ENCODE measurements at places on chromosomes 4 and X.

DNA sequence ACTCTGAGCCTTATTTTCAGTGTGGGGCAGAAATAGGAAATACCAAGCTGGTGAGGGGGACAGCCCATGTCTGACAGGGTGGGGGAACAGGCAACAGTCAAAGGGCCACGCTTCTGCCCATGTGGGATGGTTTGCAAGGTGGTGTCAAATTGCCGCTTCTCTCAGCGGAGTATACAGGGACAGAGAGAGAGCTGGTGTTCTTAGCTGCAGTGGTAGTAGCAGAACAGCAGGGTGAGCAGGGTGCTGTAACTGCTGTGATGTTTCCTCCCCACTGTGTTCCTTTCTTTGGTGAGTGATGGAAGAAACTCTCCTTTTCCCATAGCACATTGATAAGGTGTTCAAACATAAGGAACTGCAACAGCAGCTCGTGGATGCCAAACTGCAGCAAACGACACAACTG, 37.9 kb downstream of the RBBP7 start:
- DNase-seq = no peak

GRCh38 chr4:74632634-74633033, 161.7 kb downstream of the BTC start:
- DNase-seq = no peak

GRCh38 chr4:39655211-39655610, 16.5 kb upstream of the SMIM14 start:
- no peak for DNase-seq

GRCh38 chr4:1124818-1125217, 11.5 kb upstream of the RNF212 start:
- no peak for DNase-seq

- no peak for DNase-seq
These were observed 21.5 kb downstream of the RTL5 start for GRCh38 chrX:72110051-72110875.

DNA sequence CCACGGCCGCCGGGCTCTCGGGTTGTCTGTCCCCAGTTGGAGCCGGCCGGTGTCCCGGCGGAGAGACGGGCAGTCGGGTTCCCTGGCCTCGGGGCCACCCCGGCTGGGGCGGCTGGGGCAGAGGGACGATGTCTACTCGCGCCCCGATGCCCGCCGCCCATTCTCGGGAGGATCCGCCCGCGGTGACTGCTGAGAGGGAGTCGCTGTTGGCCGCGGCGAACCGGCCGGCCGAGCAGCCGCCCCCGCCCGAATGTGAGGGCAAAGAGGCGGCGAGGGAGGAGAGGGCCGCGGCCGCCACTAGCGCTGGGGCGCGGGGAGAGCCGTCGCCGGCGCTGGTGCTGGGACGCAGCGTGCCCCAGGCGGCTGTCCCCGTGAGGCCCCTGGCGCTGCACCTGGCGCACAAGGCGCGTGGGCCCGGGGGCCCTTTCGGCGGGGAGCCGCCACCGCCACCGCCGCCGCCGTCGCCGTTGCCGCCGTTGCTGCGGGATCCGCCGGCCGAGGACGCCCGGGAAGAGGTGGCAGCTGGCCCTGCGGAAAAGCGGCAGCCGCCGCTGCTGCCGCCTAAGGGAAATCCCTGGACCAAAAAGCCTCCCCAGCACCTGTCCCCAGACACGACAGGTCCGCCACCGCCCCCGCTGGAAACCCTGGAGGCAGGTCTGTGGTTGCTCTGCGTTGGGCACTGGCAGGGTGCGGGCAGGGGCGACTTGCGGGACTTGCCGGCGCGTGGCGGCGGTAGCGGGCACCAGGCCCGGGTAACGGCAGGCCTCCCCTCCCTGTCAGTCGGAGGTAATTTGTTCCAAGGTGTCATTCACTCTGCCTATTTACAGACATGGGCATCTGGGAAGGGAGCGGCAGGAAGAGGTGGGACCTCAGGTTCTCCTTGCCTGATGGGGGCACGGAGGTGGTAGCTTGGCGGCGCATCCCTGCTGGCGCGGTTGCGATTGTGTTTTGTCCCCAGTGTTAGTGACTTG, 739 bp downstream of the LARP1B start:
- peak; percentile 87 for DNase-seq

DNA sequence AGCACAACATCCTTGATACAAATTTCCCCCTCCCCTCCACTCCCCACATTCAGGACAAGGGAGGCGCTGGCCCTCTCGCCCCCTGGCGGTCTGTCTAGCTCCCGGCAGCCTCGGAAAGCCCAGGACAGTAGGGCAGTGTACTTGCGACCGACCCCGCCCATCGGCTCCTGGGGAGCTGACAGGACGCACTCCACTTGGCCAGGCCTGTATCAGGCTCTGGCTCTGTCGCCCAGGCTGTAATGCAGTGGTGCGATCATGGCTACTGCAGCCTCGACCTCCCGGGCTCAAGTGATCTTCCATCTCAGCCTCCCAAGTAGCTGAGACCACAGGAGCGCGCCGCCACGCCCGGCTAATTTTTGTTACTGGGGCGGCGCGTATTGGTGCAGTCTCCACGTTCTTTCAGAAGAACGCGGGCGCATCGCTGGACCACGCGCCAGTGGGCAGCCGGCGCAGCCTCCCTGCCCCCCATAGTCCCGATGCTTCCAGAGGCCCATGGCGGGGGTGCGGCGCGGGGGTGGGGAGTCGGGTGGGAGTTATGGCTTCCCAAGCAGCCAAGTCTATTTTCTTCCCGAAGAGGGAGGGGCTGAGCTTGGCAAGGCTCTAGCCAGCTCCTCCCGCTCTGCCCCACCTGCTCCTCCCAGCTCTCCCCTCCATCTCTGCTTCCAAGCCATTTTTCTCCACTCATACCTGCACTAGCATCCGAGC, 7.8 kb upstream of the AKAP14 start:
- peak; percentile 61 for DNase-seq

- peak; percentile 5 for DNase-seq
These were observed 144.1 kb downstream of the PACRGL start for GRCh38 chr4:20844311-20844710.

GRCh38 chrX:21398426-21398825, 24.2 kb downstream of the CNKSR2 start:
- DNase-seq = no peak

GRCh38 chr4:77036206-77036605, 39.6 kb downstream of the CCNI start:
- no peak for DNase-seq

DNA sequence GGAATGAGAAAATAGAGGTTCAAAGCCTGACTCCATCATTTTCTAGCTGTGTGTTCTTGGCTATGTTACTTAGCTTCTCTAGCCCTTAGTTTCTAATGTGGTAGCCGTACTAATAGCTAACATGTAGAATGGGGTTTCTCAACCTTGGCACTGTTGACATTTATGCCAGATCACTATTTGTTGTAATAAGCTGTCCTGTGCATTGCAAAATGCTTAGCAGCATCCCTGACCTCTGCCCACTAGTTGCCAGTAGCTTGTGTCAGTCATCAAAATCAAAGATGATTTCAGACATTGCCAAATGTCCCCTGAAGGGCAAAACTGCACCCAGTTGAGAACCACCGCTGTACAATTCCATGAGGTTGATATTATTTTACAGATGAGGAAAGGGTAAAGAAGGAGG, 18.3 kb upstream of the ADAMTS3 start:
- no peak for DNase-seq

GRCh38 chr4:153246446-153247115, 42.3 kb downstream of the TRIM2 start:
- DNase-seq = no peak

DNA sequence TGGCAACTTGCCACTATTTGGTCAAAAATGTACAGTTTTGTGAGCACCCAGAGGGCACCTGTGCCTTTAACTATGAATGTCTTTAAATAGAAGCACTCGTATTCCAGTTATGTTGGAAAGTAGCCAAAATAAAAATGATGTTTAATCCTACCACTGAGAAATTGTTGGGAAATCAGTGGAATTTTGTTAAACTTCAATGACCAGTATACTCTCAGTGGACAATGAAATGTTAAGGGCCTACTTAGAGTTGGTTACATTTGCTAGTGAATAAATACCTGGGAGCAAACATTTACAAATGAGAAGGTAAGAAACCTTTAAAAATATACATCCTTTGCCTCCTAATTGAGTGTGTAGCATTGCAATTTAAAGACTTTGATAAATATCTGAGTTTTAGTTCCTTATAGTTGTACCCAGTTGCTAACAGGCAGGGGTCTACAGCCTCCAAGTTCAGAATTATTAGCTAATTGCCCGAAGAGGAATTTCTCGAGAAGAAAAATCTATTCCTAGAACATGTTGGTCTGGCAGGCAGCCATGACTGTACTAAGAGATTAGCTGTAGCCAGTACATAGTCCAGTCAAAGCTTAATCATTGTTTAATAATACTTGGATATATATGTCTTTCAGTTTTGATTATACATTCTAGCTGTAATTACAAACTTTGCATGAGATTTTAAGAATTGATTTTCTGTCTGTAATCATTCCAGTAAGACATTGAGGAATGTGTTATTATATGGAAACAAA, 93.2 kb downstream of the IL1RAPL2 start:
- no peak for DNase-seq

GRCh38 chr4:40843696-40844095, 93.9 kb downstream of the NSUN7 start:
- no peak for DNase-seq

- no peak for DNase-seq
These were observed 13.1 kb upstream of the DRP2 start for GRCh38 chrX:101206471-101206870.

- peak; percentile 78 for DNase-seq
These were observed at the start of gene NKX3-2 for GRCh38 chr4:13543839-13544605. Gene NKX3-2, minus strand, starts transcription at chr4:13544508. Its CDS starts 94 bp downstream, at chr4:13544414.

DNA sequence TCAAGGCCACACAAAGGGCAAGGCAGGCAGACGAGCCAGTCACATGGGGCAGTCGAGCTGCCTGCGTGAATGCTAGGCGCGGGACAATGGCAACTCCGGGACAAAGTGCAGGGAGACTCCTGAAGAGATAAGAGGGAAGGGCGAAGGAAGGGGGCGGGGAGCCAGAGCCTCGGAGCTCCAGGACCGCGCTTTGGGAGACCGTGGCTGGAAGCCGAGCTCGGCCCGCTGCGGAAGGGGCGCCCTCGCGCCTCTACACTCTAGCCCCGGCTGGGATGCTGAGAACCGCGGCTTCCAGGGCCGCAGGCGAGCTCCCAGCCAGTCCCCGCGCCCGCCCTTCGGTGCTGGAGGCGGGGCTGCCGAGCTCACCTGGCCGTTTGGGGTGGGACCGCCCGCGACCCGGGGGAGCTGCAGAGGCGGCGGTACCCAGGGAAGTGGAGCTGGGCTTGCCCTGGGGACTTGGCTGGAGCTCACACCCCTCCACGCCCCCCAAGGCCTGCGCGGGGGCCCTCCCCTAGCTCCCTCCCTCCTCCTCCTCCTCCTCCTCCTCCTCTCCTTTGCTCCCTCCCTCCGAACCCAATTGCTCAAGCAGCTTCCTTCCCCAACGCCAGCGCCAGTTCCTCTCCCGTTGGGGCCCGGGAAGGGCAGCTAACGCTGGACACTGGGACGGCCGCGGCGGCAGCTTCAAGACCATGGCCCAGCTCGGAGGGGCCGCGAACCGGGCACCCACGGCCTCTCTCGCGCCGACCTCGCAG, at the start of gene SOWAHD:
TSS of gene SOWAHD (plus strand) at position 610 of the 752 bp plus-strand sequence. CDS start at position 690, 80 bp downstream.
- peak; percentile 58 for DNase-seq

GRCh38 chrX:109826954-109827708, 94.1 kb upstream of the ACSL4 start:
- no peak for DNase-seq

- DNase-seq = no peak
These were observed 158.9 kb upstream of the MAB21L2 start for GRCh38 chr4:150423074-150423473.

DNA sequence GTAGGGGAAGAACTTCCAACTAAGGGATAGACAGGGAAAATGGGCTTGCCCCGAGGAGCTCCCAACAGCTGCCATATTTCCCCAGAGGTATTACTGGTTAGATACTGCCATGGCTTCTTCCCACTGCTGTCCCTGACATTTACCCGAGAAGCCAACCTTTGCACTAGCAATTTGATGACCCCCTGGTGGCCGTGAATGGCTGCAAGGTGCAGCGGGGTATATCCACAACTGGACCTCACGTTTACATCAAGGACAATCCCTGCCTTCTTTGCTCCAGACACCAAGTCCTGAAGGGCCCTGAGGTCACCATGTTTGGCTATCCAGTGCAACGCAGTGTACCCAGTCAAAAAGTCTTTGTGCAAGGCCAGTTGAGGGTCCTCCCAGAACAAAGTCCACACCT, 2.3 kb downstream of the SOWAHB start:
- no peak for DNase-seq

DNA sequence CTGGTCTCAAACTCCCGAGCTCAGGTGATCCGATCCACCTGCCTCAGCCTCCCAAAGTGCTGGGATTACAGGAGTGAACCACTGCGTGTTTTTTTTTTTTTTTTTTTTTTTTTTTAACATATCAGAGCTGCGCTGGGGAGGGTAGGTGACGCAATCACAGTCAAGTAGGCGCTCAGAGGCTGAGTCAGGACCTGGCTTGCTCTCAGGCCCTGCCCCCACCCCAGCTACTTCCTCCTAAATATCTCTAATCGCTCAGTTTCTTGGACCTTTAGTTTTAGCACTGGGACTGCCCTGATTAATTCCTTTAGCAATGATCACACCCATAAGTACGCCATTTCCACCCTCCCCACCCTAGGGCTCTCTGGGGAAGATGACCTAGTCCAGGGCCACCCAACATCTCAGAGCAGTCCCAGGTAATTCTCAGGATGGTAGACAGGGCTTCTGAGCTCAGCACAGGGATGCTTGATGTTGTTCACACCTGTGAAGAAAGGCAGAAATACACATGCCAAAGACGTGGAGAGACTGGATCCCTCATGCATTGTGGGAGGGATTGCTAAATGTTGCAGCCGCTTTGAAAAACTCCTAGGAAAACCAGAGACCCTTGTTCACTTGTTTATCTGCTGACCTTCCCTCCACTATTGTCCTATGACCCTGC, 50.2 kb downstream of the DDX3X start:
- no peak for DNase-seq

DNA sequence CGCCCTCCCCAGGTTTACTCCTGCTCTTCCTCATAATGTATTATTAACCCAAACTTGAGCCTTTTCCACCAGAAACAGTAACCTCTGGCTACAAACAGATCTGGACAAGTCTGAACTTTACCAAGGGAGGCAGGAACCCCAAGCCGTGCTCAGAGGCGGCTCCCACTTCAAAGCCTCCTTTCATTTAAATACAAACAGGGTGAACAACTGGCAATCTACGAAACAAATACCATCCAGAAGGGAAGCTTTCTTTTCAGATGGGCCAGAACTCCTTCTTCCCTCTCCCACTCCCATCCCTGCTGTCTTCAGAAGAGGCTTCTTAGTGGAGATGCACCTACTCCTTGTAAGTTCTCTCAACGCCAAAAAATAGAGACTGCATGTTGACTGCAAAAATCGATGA, 2.1 kb upstream of the GPC4 start:
- no peak for DNase-seq

GRCh38 chrX:148691456-148691855, 191.0 kb downstream of the AFF2 start:
- DNase-seq = no peak

DNA sequence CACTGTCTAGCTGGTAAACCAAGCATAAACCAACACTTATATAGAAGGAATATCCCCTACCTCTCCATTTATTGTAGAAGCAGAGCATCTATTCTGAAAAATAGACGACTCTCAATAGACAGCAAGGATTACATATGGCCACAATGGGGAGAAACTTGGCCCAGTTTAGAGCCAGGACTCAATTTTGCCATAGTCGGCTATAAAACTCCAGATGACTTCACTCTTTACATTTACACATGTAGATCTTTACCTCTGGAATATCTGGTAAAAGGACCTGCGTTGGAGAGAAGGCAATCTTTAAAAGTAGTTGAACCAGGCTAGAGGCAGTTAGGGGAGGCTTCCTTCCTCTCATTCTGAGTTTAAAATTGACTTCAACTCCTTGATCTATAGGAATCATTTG, 77.3 kb downstream of the HMGB2 start:
- no peak for DNase-seq

All from retina (tissue), 1 donor.